ENCODE measurements at places on chromosomes 1 and 21. TPM values are rescaled to one million over a fixed set of nuclear protein-coding genes. Genes with fewer than 3 reads are reported as not detected.
A peak's percentile ranks its signal among the peaks of the same experiment; 100 is the strongest.

- no peak for DNase-seq
These were observed 14.1 kb downstream of the KRTCAP2 start for GRCh38 chr1:155158991-155159390.

DNA sequence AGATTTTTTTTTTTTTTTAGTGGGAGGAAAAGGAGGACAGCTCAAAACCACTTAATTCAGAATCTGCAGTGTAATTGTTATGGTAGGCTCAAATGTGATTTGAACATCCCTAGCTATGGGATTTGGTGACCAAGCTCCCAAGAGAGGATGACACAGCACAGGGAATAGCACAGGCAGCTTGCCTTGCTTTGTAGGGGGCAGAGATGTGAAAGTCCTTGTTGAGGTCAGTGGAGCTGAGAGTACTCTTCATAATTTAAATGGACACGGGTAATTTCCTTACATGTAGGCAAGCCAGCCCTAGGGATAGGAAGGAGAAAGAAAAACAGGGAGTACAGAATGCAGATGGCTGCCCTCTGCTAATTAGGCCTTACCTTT lies 3.2 kb upstream of the UCK2 start:
- DNase-seq, result no peak

The PIGK gene
- total RNA-seq, result 22.6 TPM

GRCh38 chr1:184225283-184226099 lies 161.3 kb upstream of the C1orf21 start:
- no peak for DNase-seq

The VAV3 gene
- total RNA-seq, result 113 TPM

The CCDC17 gene
- total RNA-seq, result 5.7 TPM

The ATP1A4 gene
- total RNA-seq, result not detected

DNA sequence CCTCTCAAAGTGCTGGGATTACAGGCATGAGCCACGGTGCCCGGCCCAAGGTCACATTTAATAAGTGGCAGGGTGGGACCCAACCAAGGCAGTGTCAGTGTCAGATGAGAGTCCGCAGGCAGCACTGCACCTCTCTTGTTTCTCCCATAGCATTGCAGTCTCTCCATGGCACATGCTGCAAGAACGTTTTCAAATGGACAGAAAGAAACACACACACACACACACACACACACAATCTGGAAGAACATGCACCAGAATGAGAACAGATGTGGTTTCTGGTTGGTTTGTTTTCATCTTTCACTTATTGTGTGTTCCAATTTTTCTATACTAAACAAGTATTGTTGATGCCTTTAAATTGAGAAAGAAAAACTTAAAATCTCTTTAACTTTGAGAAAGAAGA lies 126.5 kb downstream of the SYF2 start:
- no peak for DNase-seq

The NBPF10 gene
- 1.3 TPM for total RNA-seq

DNA sequence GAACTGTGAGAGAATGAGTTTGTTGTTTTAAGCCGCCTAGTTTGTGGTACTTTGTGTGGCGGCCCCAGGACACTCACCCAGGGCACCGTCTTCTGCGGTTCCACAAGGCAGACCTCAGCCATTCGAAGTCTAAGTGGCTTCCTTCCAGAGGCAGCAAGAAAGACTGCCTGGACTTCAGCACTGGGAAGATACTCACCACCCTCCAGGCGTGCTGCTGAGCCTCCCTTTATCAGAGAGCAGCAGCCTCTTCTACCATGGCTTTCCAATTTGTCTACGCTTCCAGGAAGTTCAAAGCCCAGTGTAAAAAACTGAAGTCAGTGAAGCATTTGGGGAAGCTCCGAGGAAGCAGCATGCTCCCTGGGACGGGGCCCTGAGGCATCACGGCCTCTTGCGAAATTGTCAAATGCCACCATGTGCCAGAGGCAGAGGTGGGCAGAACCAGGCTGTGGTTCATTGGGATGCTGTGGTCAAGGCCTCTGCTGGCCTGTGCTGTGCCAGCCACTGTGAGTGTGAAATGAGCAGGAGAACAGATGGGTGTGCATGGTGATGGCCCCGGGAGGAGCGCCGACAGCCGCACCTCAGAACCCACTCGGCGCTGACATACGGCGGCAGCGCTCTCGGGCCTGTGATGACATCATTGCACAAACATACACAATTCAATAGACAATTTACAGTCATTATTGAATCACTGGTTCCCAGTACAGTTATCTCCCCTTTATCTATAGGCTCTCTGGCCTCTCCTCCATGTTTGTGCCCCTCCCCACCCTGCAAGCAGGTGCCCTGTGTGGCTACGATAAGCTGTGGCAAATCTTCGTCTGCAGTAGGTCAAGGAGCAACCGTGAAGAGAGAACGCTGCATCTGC lies 110.4 kb downstream of the PDE9A start:
- no peak for DNase-seq

- DNase-seq, result no peak
These were observed 70.6 kb downstream of the GATAD2B start for GRCh38 chr1:153852170-153852569.

- DNase-seq, result no peak
These were observed 601.7 kb downstream of the NPHP4 start for GRCh38 chr1:5390504-5390903.

DNA sequence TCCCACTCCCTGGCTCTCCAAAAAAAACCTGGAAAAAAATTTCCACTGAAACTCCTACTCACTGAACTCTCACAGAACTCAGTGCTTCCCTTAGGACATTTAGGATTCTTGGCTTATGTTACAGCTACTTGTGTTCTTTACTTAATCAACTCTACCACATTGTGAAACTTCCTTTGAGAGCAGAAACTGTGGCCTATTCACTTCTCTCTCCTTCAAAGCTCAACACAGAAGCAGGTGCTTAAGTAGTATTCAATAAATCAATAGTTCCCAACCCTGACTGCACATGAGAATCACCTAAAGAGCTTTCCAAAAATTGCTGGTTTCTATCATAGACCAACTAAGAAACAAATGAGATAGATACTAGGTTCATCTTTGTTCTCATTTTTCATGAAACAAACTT lies 67.9 kb upstream of the DMRTA2 start:
- DNase-seq, result no peak

The ATP1A1 gene
- total RNA-seq, result 331 TPM

The RUNX1 gene
- total RNA-seq, result 24.8 TPM

The C4BPA gene
- total RNA-seq, result not detected

- no peak for DNase-seq
These were observed 73.6 kb downstream of the CYYR1 start for GRCh38 chr21:26499495-26499894.

GRCh38 chr1:13763222-13763621 lies 63.2 kb downstream of the PRDM2 start:
- DNase-seq, result no peak

DNA sequence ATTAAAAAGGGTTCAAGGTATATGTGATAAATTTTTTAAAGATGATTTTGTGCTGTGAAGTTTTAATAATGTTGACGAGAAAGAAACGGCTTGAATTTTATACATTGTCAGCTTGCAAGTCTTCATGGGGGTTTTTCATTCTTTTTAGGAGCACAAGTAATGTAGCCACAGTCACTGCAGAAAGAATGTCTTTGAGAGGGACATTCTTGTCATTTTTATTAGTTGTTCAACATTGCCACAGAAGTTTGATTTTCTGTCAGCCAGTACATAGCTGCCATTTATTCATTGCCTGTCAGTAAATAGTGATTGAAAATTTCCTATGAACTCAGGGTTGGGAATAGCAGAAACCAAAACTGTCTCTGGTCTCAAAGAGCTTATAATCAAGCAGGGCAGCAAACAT lies 156.3 kb downstream of the DHRS3 start:
- DNase-seq, result no peak

- DNase-seq, result no peak
These were observed 36.5 kb downstream of the PLA2G4A start for GRCh38 chr1:186865253-186865652.

The CNR2 gene
- under 0.01 TPM for total RNA-seq

GRCh38 chr1:205658943-205659581 lies 21.2 kb downstream of the SLC45A3 start:
- DNase-seq, result peak; percentile 74

The TRMT13 gene
- 16.0 TPM for total RNA-seq

- DNase-seq, result no peak
These were observed 26.3 kb upstream of the IVNS1ABP start for GRCh38 chr1:185343306-185343705.

The PADI3 gene
- not detected for total RNA-seq

The COL11A1 gene
- 0.98 TPM for total RNA-seq

DNA sequence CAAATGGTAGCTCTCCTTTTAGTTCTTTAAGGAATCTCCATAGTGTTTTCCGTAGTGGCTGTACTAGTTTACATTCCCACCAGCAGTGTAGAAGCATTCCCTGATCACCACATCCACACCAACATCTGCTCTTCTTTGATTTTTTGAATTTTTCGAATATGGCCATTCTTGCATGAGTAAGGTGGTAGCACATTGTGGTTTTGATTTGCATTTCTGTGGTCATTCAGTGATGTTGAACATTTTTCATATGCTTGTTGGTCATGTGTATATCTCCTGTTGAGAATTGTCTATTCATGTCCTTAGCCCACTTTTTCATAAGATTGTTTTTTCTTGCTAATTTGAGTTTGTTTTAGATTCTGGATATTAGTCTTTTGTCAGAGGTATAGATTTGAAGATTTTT lies 84.6 kb upstream of the B3GALT2 start:
- DNase-seq, result no peak

- no peak for DNase-seq
These were observed 36.3 kb downstream of the TMEM51 start for GRCh38 chr1:15189692-15190370.

DNA sequence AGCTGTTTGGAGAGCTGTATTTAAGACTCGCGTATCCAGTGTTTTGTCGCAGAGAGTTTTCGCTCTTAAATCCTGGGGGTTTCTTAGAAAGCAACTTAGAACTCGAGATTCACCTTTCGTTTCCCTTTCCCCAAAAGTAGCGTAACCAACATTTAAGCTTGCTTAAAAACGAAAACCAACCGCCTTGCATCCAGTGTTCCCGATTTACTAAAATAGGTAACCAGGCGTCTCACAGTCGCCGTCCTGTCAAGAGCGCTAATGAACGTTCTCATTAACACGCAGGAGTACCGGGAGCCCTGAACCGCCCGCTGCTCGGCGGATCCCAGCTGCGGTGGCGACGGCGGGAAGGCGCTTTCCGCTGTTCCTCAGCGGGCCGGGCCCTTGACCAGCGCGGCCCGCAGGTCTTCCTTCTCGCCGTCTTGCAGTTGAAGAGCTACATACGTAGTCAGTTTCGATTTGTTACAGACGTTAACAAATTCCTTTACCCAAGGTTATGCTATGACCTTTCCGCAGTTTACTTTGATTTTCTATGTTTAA lies 1.9 kb downstream of the OLIG1 start:
- DNase-seq, result no peak

The PODN gene
- 83.1 TPM for total RNA-seq

- no peak for DNase-seq
These were observed 179.2 kb upstream of the TMEM51 start for GRCh38 chr1:14974361-14974760.

The LCE2C gene
- total RNA-seq, result not detected

The ADAMTS1 gene
- total RNA-seq, result 72.0 TPM

DNA sequence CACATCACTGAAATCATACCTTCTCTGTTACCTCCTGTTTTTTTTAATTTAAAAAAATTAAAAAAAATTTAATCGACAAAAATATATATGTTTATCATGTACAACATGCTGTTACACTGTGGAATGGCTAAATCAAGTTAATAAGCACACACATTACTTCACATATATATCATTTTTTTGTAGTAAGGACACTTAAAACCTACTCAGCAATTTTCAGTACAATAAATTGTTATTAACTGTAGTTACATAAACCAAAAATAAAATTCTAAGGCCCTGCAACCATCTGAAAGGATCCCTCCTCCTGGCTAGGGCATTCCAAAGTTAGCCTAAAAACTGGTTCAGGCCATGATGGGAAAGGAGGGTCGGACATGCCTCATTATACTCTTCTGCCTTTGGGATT lies 23.6 kb upstream of the COQ8A start:
- no peak for DNase-seq

The CLIC6 gene
- 34.1 TPM for total RNA-seq

GRCh38 chr1:38559446-38560165 lies 300.0 kb downstream of the RRAGC start:
- peak; percentile 45 for DNase-seq

GRCh38 chr1:210222340-210223006 lies 10.1 kb upstream of the SERTAD4 start:
- no peak for DNase-seq

The FASLG gene
- not detected for total RNA-seq

Data from breast epithelium (tissue), 4 donors.